ENCODE measurements at places on chromosomes 3 and 15. TPM values are rescaled to one million over a fixed set of nuclear protein-coding genes. Genes with fewer than 3 reads are reported as not detected.
A peak's percentile ranks its signal among the peaks of the same experiment; 100 is the strongest.

GRCh38 chr3:10145685-10146084 is 4.1 kb downstream of the VHL start:
- DNase-seq = no peak
- H3K36me3 ChIP-seq = peaks cover 10% of the 10 kb centered on the region
- H3K4me3 ChIP-seq = no peak overlapping the region
- peaks cover 25% of the 10 kb centered on the region for H3K4me1 ChIP-seq
- H3K27ac ChIP-seq = no peak overlapping the region

DNA sequence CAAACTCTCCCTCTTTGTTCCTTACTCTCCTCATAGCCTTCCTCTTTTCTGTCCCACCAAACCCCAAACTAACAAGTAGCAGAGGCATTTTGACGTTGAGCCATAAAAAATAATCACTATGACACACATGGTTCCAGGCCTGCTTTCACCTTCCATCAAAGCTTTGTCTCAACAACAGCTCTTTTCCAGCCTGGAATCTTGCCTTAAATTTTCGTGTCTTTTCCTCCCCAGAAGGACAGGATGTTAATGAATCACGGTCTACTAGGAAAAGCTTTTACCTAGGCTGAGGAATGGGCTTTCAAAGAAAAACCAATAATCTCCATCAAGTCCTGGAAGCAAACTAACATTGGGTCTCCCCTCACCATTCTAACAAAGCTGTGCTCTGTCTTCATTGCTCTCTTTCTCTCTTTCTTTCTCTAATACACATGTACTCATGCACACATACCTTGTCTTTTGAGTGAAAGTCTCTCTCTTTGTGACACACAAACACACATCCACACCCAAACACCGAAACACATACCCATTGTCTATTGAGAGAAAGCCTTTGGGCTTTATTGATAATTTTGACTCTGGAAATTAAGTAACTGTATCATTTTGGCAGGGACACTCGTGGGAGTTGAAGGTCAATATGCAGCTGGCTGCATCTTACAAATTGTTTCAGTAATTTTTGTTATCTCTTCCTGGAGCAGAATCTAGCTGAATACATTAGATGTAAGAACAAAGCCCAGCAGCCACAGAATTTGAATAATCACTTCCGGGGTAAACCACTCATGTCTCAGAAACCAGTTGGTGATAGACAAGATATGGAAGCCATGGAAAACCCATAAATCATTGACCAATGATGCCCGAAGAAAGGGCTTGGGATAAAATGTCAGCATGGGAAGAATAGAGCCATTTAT is 107.4 kb upstream of the SLC4A7 start:
- peaks cover 38% of the 10 kb centered on the region for H3K4me1 ChIP-seq
- no peak overlapping the region for H3K4me3 ChIP-seq
- no peak for DNase-seq
- H3K27ac ChIP-seq = peak overlapping the region; percentile 77

GRCh38 chr3:123682781-123683504 is 98.1 kb upstream of the HACD2 start:
- no peak overlapping the region for H3K27ac ChIP-seq
- H3K4me1 ChIP-seq = peaks cover 24% of the 10 kb centered on the region
- no peak for DNase-seq
- no peaks in the 10 kb centered on the region for H3K27me3 ChIP-seq

The UTS2B gene
- polyA plus RNA-seq = 0.22 TPM

The GREM1 gene
- polyA plus RNA-seq = 0.03 TPM

The OCA2 gene
- 0.15 TPM for polyA plus RNA-seq

Data from heart right ventricle (tissue), 16 donors.